Activated naive CD4-positive, alpha-beta T cell treated with anti-CD3 and anti-CD28 coated beads for 36 hours (primary cell): ENCODE measurements at places on chromosomes 13 and 19. TPM values are rescaled to one million over a fixed set of nuclear protein-coding genes. Genes with fewer than 3 reads are reported as not detected.

The ZNF317 gene
- total RNA-seq = 38.9 TPM

- H3K36me3 ChIP-seq = no peaks in the 10 kb centered on the region
- DNase-seq = no peak
- H3K4me3 ChIP-seq = no peak overlapping the region
- no peak overlapping the region for H3K27ac ChIP-seq
Observed at GRCh38 chr19:3098515-3099346, 4.6 kb downstream of the GNA11 start.

- DNase-seq = peak; percentile 87
- H3K4me1 ChIP-seq = peaks cover 29% of the 10 kb centered on the region
- peak overlapping the region; percentile 95 for H3K27ac ChIP-seq
- peaks cover 5% of the 10 kb centered on the region for H3K36me3 ChIP-seq
Observed at GRCh38 chr13:19864746-19865309, 1.4 kb upstream of the ZMYM5 start.

The APC2 gene
- total RNA-seq = 0.12 TPM

GRCh38 chr13:81929988-81930387 is 1589.1 kb upstream of the SPRY2 start:
- no peak overlapping the region for H3K27ac ChIP-seq
- DNase-seq = no peak
- no peaks in the 10 kb centered on the region for H3K36me3 ChIP-seq
- no peaks in the 10 kb centered on the region for H3K27me3 ChIP-seq

The ZNF582 gene
- 2.2 TPM for total RNA-seq

The OR7A5 gene
- total RNA-seq = not detected

The MYO16 gene
- not detected for total RNA-seq

The ADGRE2 gene
- 0.45 TPM for total RNA-seq

- H3K27me3 ChIP-seq = no peaks in the 10 kb centered on the region
- H3K4me3 ChIP-seq = no peak overlapping the region
- H3K4me1 ChIP-seq = peaks cover 5% of the 10 kb centered on the region
- no peak overlapping the region for H3K27ac ChIP-seq
Observed at GRCh38 chr13:79540504-79540903, 59.5 kb downstream of the NDFIP2 start.

GRCh38 chr19:1070576-1070930 is 3.6 kb downstream of the ARHGAP45 start:
- no peak for DNase-seq
- peaks cover 51% of the 10 kb centered on the region for H3K4me1 ChIP-seq
- no peak overlapping the region for H3K27ac ChIP-seq
- no peaks in the 10 kb centered on the region for H3K27me3 ChIP-seq

GRCh38 chr19:20969898-20970297 is 46.8 kb downstream of the ZNF85 start:
- H3K4me3 ChIP-seq = no peak overlapping the region
- no peaks in the 10 kb centered on the region for H3K27me3 ChIP-seq
- H3K36me3 ChIP-seq = no peaks in the 10 kb centered on the region

GRCh38 chr13:28620011-28620830 is 38.7 kb upstream of the POMP start:
- peaks cover 5% of the 10 kb centered on the region for H3K4me1 ChIP-seq
- H3K27ac ChIP-seq = no peak overlapping the region
- no peak overlapping the region for H3K4me3 ChIP-seq
- no peaks in the 10 kb centered on the region for H3K27me3 ChIP-seq
- no peaks in the 10 kb centered on the region for H3K36me3 ChIP-seq
- no peak for DNase-seq

- no peak overlapping the region for H3K4me3 ChIP-seq
- peaks cover 3% of the 10 kb centered on the region for H3K27me3 ChIP-seq
- no peaks in the 10 kb centered on the region for H3K36me3 ChIP-seq
Observed at GRCh38 chr19:48405850-48406249, 12.4 kb downstream of the GRIN2D start.

The ZNF681 gene
- total RNA-seq = 3.1 TPM

DNA sequence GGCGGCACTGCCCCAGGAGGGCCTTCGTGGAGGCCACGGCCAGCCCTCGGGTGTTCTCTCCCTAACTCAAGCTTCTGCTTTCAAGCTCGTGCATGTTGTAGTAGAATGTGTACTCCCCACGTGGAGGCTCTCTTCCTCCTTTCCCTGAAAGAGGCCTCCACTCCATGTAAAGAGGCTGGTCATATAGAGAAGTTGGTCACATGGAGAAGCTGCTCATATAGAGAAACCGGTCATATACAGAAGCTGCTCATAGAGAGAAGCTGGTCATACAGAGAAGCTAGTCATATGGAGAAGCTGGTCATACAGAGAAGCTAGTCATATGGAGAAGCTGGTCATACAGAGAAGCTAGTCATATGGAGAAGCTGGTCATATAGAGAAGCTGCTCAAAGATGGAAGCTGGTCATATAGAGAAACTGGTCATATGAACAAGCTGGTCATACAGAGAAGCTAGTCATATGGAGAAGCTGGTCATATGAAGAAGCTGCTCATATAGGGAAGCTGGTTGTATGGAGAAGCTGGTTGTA is 152.5 kb downstream of the COL4A1 start:
- DNase-seq = no peak
- H3K36me3 ChIP-seq = no peaks in the 10 kb centered on the region
- no peak overlapping the region for H3K4me3 ChIP-seq
- no peaks in the 10 kb centered on the region for H3K4me1 ChIP-seq
- H3K27me3 ChIP-seq = no peaks in the 10 kb centered on the region

The MYADM gene
- 13.9 TPM for total RNA-seq

DNA sequence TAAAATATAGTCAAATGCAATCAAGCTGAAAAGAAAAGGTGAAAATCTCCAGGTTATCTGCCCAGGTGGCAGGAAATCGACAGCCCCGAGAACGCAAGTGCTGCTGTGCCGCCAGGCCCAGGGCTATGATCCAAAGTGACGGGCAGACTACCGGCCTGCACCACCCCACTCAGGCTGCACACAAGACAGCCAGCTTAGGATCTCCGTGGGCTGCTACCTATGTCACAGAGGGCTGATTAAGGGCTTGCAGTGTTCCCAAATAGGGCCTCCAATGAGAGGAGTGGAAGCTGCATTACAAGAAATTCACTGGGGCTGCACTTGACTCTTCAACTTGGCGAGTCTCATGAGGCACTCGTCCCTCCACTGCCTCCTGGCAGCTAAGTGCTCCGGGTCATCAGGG is 121.8 kb downstream of the CRYL1 start:
- H3K4me3 ChIP-seq = no peak overlapping the region
- peaks cover 4% of the 10 kb centered on the region for H3K36me3 ChIP-seq
- no peak overlapping the region for H3K27ac ChIP-seq
- H3K27me3 ChIP-seq = no peaks in the 10 kb centered on the region
- no peak for DNase-seq

The TMEM259 gene
- 105 TPM for total RNA-seq

DNA sequence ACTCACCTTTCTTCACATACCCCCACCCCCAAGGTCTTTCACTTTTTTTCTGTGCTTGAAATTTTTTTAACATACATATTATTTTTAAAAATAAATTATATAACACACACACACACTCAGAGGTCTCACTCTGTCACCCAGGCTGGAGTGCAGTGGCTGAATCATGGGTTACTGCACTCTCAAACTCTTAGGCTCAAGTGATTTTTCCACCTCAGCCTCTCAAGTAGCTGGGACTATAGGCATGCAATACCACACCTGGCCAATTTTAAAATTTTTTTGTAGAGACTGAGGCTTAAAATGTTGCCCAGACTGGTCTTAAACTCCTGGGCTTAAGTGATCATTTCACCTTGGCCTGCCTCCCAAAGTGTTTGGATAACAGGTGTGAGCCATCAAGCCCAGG is 32.9 kb upstream of the ZNF429 start:
- H3K27me3 ChIP-seq = no peaks in the 10 kb centered on the region
- no peak for DNase-seq
- H3K4me3 ChIP-seq = no peak overlapping the region
- peaks cover 1% of the 10 kb centered on the region for H3K36me3 ChIP-seq
- no peak overlapping the region for H3K27ac ChIP-seq

The ZNF470 gene
- total RNA-seq = 0.99 TPM

DNA sequence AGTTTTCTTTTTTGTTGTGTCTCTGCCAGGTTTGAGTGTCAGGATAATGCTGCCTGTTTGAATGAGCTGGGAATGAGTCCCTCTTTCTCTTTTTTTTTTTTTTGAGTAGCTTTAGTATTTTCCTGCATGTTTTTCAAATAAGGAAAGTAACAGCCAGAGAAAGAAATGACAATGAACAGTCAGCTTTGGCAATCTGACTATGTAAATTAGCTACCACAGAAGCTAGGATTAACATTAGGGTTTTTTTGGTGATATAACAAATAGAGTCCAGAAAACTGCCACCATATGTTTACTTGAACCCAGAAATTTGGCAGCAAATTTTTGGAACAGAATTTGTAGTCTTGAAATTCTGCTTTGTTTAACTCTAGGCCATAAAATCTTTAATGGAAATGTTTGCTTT is 50.5 kb downstream of the SGCG start:
- no peaks in the 10 kb centered on the region for H3K4me1 ChIP-seq
- no peak for DNase-seq
- H3K27ac ChIP-seq = no peak overlapping the region
- peaks cover 16% of the 10 kb centered on the region for H3K27me3 ChIP-seq

DNA sequence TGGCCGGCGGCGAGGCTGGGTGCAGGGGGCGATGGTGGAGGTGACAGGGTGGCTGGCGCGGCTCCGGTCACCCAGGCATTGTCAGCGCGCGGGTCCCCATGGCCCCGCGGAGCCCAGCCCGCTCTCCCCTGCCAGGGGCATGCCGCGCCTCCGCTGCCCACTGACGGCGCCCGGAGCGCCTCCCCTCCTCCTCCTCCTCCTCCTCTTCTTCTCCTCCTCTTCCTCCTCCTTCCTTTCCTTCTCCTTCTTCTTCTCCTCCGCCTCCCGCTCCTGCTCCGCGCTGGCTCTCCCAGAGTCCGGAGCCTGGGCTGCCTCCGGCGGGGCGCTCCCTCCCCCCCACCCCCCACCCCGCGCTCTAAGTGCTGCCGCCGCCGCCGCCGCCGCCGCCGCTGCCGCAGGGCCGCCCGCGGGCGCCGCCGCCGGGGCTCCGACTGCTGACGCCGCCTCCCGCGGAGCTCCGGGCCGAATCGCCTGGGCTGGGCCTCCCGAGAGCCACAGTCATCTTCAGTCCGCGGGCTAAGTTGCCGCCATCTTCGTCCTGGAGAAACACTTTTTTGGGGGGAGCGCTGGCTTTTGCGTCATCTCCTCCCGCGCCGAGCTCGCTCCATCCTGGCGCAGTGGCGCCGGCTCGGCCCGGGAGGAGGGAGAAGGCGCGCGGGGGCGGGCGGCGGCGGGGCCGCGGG is 348.3 kb downstream of the LIG4 start:
- no peak for DNase-seq
- peaks cover 14% of the 10 kb centered on the region for H3K4me1 ChIP-seq
- peak overlapping the region; percentile 36 for H3K4me3 ChIP-seq
- no peak overlapping the region for H3K27ac ChIP-seq
- peaks cover 49% of the 10 kb centered on the region for H3K27me3 ChIP-seq
- peaks cover 3% of the 10 kb centered on the region for H3K36me3 ChIP-seq
